ENCODE measurements at places on chromosomes 1 and 21. TPM values are rescaled to one million over a fixed set of nuclear protein-coding genes. Genes with fewer than 3 reads are reported as not detected.

Gene OR6N1
- not detected for total RNA-seq

Gene NR1I3
- total RNA-seq = not detected

- no peak for DNase-seq
Observed at GRCh38 chr1:77538956-77539518, 143.4 kb downstream of the ZZZ3 start.

DNA sequence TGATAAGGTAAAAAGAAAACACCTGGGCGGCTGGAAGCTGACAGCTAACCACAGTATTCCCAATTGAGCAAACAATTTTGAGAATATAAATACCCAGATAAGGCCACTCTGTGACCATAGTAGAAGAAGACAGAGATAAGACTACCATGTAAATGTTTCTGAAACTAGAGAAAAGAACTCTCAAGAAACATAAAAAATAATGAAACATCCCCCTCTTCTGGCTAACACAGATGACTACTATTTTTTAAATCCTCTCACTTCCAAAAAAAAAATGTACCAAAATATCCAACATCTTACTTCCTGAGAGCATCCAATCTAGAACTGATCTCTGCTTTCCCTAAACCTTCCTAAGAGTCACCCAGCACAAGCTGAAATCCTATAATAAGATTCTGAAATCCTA is 125.9 kb downstream of the HFM1 start:
- no peak for DNase-seq

DNA sequence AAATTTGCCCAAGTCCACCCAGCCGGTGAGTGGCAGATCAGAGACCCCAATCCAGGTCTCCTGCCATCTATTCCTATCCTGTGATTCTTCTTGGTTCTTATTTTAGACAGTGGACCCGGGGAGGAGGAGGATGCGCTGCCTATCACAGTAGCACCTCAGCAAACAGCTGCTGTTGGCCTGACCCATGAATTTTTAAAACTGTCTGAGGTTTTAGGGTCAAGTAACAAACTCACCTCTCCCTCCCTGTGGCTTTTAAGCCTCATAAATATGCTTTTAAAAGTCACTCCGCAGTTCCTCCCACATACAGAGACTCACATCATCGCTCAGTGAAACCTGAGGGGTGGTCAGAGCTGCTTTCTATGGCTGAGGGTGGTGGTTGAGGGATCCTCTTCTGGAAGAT is 128.6 kb downstream of the NAV1 start:
- no peak for DNase-seq

DNA sequence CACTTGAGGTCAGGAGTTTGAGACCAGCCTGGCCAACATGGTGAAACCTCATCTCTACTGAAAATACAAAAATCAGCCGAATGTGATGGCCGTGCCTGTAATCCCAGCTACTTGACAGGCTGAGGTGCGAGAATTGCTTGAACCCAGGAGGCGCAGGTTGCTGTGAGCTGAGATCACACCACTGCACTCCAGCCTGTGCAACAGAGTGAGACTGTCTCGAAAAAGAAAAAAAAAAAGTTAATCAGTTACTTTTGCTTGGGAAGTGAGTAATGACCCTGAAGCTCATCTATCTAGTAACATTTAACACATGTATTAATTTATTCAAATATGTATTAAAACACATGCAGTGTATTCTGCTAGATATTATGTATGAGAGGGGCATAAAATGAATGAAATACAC is 49.4 kb downstream of the ZNF326 start:
- DNase-seq = no peak

Measured in activated T-cell treated with anti-CD3 and anti-CD28 coated beads, Interleukin-2, amount 50 U/mL, for 72 hours (primary cell).